GM23248 (cell line): ENCODE measurements at places on chromosomes 3 and 15. TPM values are rescaled to one million over a fixed set of nuclear protein-coding genes. Genes with fewer than 3 reads are reported as not detected.

CCR1 gene
- polyA plus RNA-seq = not detected in 2 replicates

DPPA2 gene
- not detected in 2 replicates for polyA plus RNA-seq

SNX22 gene
- 0.66 and 0.94 TPM in 2 replicates for polyA plus RNA-seq

CPNE9 gene
- not detected in 2 replicates for polyA plus RNA-seq

OR4F6 gene
- polyA plus RNA-seq = not detected in 2 replicates

CCR8 gene
- not detected in 2 replicates for polyA plus RNA-seq

BFSP2 gene
- not detected in 2 replicates for polyA plus RNA-seq

ADGRG7 gene
- polyA plus RNA-seq = not detected in 2 replicates

ZBTB38 gene
- polyA plus RNA-seq = 107 and 112 TPM in 2 replicates

SLC28A1 gene
- polyA plus RNA-seq = not detected in 2 replicates

EPB42 gene
- not detected in 2 replicates for polyA plus RNA-seq

NAA80 gene
- polyA plus RNA-seq = 10.8 and 11.1 TPM in 2 replicates

MYH15 gene
- 0.08 TPM in 1 of 2 replicates, not detected in the other for polyA plus RNA-seq

GRK7 gene
- polyA plus RNA-seq = 0.08 TPM in 1 of 2 replicates, not detected in the other

FHIT gene
- 0.77 and 0.90 TPM in 2 replicates for polyA plus RNA-seq

SLCO2A1 gene
- 4.3 and 4.8 TPM in 2 replicates for polyA plus RNA-seq

CHRD gene
- polyA plus RNA-seq = 0.13 and 0.15 TPM in 2 replicates

ISLR gene
- polyA plus RNA-seq = 124 and 125 TPM in 2 replicates

TRPM1 gene
- polyA plus RNA-seq = not detected in 2 replicates

C2CD4A gene
- not detected in 2 replicates for polyA plus RNA-seq

COL6A5 gene
- not detected in 2 replicates for polyA plus RNA-seq

NDUFAF3 gene
- 211 and 218 TPM in 2 replicates for polyA plus RNA-seq

MFSD1 gene
- polyA plus RNA-seq = 92.0 and 100 TPM in 2 replicates

VWA5B2 gene
- polyA plus RNA-seq = not detected in 2 replicates

CACNA2D3 gene
- polyA plus RNA-seq = 0.30 and 0.39 TPM in 2 replicates

FBXL2 gene
- 3.1 and 3.2 TPM in 2 replicates for polyA plus RNA-seq

CADPS gene
- 1.6 and 3.0 TPM in 2 replicates for polyA plus RNA-seq

TEX9 gene
- polyA plus RNA-seq = 3.5 and 3.6 TPM in 2 replicates

ITIH4 gene
- not detected in 2 replicates for polyA plus RNA-seq

LDHAL6B gene
- polyA plus RNA-seq = 0.10 and 0.25 TPM in 2 replicates

PPM1L gene
- 0.15 and 0.26 TPM in 2 replicates for polyA plus RNA-seq

DTWD1 gene
- 104 and 107 TPM in 2 replicates for polyA plus RNA-seq

PHLDB2 gene
- polyA plus RNA-seq = 53.3 and 55.6 TPM in 2 replicates

CCDC9B gene
- polyA plus RNA-seq = 28.8 and 33.1 TPM in 2 replicates

ADCY5 gene
- 0.09 TPM in 2 replicates for polyA plus RNA-seq

GPR156 gene
- polyA plus RNA-seq = 0.27 TPM in 1 of 2 replicates, not detected in the other

GOLGA8J gene
- not detected in 2 replicates for polyA plus RNA-seq

LRRC31 gene
- not detected in 2 replicates for polyA plus RNA-seq

TRANK1 gene
- 2.7 and 5.2 TPM in 2 replicates for polyA plus RNA-seq

AP3B2 gene
- 0.89 and 2.0 TPM in 2 replicates for polyA plus RNA-seq

CILP gene
- polyA plus RNA-seq = 0.09 TPM in 1 of 2 replicates, not detected in the other

TPRG1 gene
- not detected in 2 replicates for polyA plus RNA-seq

DCLK3 gene
- polyA plus RNA-seq = not detected in 2 replicates

OR5AC2 gene
- polyA plus RNA-seq = not detected in 2 replicates

MINAR1 gene
- 0.25 and 0.28 TPM in 2 replicates for polyA plus RNA-seq

RLBP1 gene
- not detected in 2 replicates for polyA plus RNA-seq

TFRC gene
- 64.1 and 64.6 TPM in 2 replicates for polyA plus RNA-seq

MORC1 gene
- not detected in 2 replicates for polyA plus RNA-seq
